ENCODE measurements at places on chromosomes 1 and 21.
A peak's percentile ranks its signal among the peaks of the same experiment; 100 is the strongest.

GRCh38 chr1:50023292-50024159, at the start of gene AGBL4:
AGBL4 (minus strand) TSS chr1:50023954.
- peak; percentile 57 for DNase-seq

GRCh38 chr1:209607795-209608178, 24.3 kb downstream of the CAMK1G start:
- no peak for DNase-seq

- DNase-seq, result no peak
These were observed 62.5 kb downstream of the CHRM3 start for GRCh38 chr1:239448911-239449310.

GRCh38 chr1:178645808-178646200, 79.2 kb upstream of the RALGPS2 start:
- DNase-seq, result no peak

- peak; percentile 35 for DNase-seq
These were observed 15.1 kb upstream of the TAS1R2 start for GRCh38 chr1:18874600-18874999.

DNA sequence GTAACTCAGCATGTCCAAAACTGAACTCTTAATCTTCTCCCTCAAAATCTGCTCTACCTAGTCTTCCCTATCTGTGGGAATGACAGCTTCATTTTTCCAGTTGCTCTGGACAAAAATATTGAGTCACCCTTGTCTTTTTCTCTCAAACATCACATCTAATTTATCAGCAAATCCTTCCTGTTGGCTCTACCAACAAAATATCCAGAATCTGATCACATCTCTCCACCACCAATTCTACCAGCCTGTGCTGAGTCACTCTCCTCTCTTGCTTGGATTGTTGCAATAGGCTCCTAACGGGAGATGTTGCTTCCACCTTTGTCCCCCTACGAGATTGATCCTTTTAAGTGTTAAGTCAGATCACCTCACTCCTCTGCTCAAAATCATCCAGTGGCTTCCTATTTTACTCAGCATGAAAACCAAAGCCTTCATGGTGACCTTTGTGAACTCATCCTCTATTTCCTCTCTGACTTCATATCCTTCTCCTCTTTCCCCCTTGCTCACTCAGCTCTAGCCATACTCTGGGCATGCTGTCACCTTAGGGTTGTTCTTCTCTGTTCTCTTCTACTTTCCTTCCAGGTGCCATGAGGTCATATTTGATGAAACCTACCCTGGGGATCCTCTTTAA, 21.5 kb upstream of the SMYD2 start:
- DNase-seq, result no peak

DNA sequence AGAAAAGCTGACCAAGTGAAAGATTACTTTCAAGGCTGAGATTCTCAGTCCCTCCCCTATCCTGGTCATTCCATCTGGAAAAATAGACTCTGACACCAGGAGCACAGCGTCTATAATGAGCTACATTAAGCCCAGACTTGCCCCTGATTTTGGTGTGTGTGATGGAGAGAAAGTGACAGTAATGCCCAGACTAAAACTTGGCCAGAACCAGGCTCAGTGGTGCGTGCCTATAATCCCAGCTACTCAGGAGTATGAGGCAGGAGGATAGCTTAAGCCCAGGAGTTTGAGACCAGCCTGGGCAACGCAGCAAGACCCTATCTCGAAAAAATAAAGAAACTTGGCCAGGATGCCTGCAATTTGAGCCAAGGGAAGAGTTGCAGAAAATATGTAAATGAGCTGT, 15.9 kb downstream of the PLEKHA6 start:
- DNase-seq, result no peak

DNA sequence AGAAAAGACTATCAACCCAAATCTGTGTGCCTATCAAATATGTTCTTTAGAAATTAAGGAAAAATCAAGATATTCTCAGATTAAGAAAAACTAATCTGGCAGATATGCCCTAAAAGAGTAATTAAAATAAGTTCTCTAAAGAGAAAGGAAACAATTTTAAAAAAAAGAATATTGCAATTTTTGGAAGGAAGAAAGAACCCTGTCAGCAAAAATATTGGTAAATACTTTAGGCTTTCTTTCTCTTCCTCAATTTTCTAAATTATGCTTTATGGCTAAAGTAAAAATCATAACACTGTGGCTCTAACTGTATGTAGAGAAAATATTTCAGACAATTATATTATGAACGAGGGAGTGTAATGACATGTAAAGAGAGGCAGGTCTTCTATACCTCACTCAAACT, 691.3 kb upstream of the PTBP2 start:
- no peak for DNase-seq

Measured in breast epithelium (tissue), 4 donors.